ENCODE measurements at places on chromosomes 6 and 20.

DNA sequence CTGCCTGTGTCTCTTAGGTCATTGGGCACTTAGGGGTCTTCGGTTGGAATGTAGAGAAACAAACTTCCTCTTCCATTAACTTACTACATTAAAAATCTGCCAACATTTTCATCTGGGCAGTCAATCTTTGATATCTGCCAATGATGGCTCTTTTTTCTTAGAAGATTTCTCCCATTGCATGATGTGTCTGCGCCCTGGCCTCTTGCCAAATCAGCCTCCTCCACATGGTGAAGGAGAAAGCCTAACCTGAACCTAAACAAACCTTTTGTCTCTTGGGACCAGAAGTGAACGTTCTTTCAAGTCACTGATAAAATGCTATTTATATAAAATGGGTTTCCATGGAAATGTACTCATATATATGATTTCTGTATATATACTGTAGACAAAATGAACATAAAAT is 998.9 kb upstream of the GJE1 start:
- DNase-seq: no peak

GRCh38 chr6:128394167-128394566 is 126.2 kb downstream of the PTPRK start:
- no peak for DNase-seq

DNA sequence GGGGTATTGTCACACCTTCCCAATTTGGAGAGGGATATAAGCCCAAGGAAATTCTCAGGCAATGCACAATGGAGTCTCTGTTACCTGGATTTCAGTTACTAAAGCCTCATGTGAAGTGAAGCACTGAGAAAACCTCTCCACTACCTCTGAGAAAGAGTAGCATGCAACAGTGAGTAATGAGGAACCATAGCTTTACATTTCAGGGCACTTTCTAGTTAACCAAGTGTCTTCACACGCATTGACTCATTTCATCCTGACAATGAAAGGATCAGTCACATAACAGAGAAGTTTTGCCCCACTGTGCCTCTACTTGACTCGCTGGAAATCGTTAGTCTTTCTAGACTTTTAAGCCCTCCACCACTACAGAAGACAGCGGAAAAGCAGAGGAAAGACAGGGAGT is 86.2 kb upstream of the ARID1B start:
- no peak for DNase-seq

GRCh38 chr20:15913391-15914025 is 659.7 kb downstream of the KIF16B start:
- no peak for DNase-seq

DNA sequence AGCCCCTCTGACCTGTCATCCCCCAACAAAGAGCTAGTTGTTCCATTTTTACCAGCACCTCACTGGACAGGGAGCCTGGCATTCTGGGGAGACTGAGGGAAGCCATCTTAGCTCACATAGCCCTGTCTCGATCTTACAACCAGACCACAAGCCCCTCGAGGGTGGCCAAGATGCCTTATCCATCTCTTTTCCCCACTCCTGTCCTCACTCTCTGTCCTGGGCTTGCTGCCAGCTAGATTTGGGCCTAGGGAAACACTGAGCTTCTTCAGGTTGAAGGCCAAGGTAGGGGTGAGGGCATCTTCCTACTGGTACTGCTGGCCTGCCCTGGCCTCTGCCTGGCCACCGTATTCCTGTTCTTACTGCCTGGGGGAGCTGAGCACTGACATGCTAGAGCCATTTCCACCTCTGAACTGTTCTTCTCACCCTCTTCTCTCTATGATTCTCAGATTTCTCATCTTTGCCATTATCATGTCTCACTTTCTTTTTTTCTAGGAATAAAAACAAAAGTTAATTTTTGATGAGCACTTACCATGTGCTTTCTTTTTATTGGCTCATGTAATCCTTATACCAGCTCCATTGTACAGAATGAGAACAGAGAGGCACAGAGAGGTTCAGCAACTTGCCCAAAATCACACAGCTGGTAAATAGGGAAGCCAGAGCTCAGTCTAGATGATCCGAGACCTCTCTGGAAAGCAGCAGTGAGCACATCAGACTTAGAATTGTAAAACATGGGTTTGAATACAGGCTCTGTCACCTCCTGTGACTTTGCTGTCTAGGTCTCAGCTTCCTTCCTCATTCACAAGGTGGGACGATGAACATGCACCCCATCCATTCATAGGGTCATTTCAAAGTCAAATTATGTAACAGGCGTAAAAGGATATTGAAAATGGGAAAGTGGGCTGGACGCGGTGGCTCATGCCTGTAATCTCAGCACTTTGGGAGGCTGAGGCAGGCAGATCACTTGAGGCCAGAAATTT is 28.7 kb downstream of the FGD2 start:
- DNase-seq: no peak

- DNase-seq: no peak
Measured at GRCh38 chr6:3247255-3248146, 11.2 kb upstream of the PSMG4 start.

GRCh38 chr6:67133973-67134372 is 1426.9 kb upstream of the EYS start:
- DNase-seq: no peak

- DNase-seq: no peak
Measured at GRCh38 chr20:46423342-46423741, 16.9 kb upstream of the ELMO2 start.

DNA sequence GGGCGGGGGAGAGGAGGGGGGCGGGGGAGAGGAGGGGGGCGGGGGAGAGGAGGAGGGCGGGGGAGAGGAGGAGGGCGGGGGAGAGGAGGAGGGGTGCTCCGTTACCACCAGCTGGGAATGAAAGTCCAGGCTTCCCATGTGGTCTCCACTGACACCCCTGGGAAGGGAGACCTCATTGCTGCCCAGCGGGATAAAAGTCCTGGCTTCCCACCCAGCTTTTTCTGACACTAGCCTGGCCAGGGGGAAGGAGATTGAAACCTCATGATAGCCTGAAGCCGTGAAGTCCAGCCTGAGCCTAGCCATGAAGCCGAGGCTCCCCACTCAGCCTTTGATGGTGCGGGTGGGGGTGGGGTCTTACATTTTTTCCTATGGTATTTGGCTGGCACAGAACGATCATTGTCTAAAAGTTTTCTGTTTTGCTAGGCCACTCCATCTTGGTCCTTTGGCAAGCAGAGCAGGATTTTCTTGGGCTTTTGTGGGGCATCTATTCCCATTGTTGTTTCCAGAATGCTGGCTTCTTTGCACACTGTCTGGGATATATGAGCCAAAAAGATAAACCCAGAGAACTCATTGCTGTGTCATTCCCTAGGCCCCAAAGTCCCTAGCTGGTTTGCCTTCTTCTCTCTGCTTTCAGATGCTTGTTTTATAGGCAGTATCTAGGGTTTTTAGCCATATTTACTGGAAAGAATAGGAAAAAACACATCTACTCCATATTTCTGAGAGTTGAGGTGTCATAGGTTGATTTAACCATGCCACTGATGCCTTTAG is 67.9 kb upstream of the RNF24 start:
- DNase-seq: no peak

GRCh38 chr20:37668166-37668565 is 25.7 kb upstream of the CTNNBL1 start:
- no peak for DNase-seq

DNA sequence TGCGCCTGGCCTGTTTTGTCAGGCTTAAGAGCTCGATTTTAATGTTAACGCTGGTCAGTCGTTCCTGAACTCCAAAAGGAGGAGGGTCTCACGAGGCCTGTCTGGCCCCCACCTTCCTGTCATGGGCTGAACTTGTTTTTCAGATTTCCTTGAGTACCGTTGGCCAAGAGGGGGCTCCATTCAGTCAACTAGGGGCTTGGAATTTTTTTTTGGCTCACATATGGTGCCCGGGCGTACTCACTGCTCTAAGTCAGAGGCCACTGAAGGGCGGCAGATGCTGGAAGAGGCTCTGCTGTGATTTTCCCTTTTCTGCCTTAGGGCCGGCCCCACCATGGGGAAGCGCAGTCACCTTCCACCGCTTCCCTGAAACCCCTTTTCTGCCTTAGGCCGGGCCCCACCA is 6.9 kb upstream of the BIRC7 start:
- DNase-seq: no peak

DNA sequence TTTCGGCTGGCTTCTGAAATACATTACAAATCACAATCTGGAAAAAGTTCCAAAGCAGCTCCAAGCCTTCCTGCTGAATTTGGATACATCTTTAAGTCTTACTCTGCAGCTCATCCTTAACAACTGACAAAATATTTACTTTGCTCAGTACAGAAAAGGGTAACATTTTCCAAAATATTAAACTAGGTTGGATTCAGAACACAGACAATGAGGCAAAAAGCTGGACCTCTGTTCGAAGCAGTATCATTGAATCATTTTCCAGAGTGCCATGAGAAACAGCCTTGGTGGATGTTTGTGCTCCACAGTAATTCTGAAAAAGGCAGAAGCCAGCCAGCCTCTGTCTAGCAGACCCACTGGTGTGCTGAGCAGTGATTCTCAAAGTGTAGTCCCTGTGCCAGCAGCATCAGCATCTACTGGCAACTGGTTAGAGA is 162.1 kb downstream of the AIG1 start:
- no peak for DNase-seq

DNA sequence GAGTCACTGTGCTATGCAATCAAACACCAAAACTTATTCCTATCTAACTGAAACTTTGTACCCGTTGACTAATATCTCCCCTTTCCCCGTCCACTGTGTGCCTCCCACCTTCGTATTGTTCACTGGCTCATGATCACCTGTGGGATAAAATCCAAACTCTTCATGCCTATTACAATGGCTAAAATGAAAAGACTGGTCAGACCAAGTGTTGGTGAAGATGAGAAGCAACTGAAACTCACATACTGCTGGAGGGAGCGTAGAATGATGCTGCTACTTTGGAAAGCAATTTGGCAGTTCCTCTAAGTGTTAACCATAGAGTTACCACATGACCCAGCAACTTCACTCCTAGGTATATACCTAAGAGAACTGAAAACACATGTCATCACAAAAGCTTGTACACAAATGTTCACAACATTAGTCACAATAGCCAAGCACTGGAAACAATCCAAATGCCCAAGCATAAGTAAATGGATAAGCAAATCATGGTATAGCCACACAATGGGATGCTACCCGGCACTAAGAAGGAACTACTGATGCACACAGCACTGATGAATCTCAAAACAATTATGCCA is 13.1 kb downstream of the RPS10 start:
- DNase-seq: no peak

GRCh38 chr6:106252687-106253086 is 72.9 kb downstream of the ATG5 start:
- no peak for DNase-seq

DNA sequence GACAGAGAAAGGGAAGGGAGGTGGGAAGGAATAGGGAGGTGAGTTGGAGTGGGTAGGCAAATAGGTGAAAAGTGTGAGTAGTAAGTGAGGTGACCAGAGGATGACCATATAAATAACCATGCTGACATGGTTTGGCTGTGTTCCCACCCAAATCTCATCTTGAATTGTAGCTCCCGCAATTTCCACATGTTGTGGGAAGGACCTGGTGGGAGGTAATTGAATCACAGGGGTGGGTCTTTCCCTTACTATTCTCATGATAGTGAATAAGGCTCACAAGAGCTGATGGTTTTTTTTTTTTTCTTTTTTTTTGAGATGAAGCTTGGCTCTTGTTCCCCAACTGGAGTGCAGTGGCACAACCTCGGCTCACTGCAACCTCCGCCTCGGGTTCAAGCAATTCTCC is 21.5 kb upstream of the SMIM13 start:
- DNase-seq: no peak
